ENCODE measurements at places on chromosomes 2 and 18. TPM values are rescaled to one million over a fixed set of nuclear protein-coding genes. Genes with fewer than 3 reads are reported as not detected.

Gene TRABD2A
- 0.54 TPM for total RNA-seq

Gene MALL
- total RNA-seq: 27.6 TPM

Gene ALK
- not detected for total RNA-seq

Gene CCL20
- total RNA-seq: 12.1 TPM

Gene BZW1
- total RNA-seq: 201 TPM

Gene IL36A
- not detected for total RNA-seq

Gene CD8A
- 4.4 TPM for total RNA-seq

Gene CDH2
- total RNA-seq: 25.9 TPM

Gene MAP3K19
- not detected for total RNA-seq

Gene CIB4
- total RNA-seq: not detected

Gene UCN
- not detected for total RNA-seq

Gene DYSF
- total RNA-seq: 15.2 TPM

Gene CD8B2
- total RNA-seq: not detected

Gene MDH1B
- total RNA-seq: not detected

Gene AOX1
- total RNA-seq: 56.1 TPM

Gene DNAH7
- total RNA-seq: 2.0 TPM

Gene TUBB8B
- total RNA-seq: not detected

Gene CRYGD
- not detected for total RNA-seq

Gene MYO7B
- total RNA-seq: 0.78 TPM

Gene ALLC
- 1.1 TPM for total RNA-seq

Measured in thoracic aorta (tissue), 2 donors.